ENCODE measurements at places on chromosomes 2 and 18.

- DNase-seq = no peak
These were observed 67.9 kb upstream of the PIK3C3 start for GRCh38 chr18:41887100-41887499.

DNA sequence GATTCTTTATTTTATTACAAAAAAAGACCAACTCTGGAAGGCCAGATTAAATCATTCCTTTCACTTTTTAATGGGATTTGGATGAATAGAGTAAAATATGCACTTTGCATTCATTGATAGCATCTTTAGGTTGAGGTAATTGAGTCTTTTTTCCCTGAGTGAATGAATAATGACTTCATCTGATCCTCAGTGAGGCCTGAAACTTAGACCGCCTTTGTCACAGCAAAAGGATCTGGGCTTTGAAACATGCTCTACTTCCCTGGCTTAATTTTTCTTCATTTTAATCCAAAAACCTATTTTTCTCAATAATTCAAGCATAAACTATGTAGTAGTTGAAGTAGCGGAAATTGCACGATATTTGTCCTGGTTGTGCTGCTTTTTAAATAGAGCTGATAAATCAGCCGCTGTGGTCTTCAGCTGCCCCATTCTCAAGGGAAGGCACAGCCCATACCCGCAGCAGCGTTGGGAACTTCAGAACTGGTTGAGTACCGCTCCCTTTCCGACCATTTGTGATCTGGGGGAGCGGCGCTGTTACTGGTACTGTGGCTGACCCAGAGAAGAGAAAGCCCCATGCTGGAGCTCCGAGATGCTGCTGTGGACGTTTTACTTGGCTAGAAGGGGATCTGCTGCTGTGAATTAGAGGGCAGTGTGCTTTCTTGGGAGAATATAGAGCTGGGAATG, 145.3 kb upstream of the NFATC1 start:
- DNase-seq = no peak

DNA sequence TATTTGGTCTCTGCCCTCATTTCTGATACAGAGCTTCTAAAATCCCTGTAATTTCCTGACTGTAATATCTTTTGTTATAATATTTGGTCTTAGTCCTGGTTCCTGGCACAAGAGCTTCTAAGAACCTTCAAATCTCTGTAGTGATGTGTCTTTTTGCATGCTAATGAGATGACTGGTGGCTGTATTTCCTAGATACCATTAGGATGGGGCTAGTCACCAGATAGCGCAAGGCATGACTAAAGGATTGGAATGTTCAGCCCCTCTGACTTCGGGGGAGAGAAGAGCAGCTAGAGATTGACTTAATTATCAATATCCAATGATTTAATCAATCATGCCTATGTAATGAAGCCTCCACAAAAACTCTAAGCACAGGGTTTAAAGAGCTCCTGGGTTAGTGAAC, 620.8 kb upstream of the ACVR2A start:
- no peak for DNase-seq

GRCh38 chr2:164620873-164621763, at the start of gene GRB14:
Gene GRB14, minus strand, starts transcription at chr2:164621482. Its CDS starts 173 bp downstream, at chr2:164621309.
- DNase-seq = no peak

DNA sequence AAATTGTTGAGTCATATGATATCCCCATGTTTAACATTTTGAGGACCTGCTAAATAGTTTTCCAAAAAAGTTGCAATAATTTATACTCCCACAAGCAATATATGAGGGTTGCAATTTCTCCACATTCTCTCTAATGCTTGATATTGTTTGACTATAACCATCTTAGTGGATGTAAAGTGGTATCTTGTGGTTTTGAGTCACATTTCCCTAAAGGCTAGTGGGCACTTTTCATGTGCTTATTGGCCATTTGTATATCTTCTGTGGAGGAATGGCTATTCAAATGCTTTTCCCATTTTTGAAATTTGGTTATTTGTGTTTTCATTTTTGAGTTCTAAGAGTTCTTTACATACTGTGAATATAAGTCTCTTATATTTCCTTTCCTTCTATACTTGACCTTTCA, 82.7 kb downstream of the SCG2 start:
- DNase-seq = no peak

DNA sequence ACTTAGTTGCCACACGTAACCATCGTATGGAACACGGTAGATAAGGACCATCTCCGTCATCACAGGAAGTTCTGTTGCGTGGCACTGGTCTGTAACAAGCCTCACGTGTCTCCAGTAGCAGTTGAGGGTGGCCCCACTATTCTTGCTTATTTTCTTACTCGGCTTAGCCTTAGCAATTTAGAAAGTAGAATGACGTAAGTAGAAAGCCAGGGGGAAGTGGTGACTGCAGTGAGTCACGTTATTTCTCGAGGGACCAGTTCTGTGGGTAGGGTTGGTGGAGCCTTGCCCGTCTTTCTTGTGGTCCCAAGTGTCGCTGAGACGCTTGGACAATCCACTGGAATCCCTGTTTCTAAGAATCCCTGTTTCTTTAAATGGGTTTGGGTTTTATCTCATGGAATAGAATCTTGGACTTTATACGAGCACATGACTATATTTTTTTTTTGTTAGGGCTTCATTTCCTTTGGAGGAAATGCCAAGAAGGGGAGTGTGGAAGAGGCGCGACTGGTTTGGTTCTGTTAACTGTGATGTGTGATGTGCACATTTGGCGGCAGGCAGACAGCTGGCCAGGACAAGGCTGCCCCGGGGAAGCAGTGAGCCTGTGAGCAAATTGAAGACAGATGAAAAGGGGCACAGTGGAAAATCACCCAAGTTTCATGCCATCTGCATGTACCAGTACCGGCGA, 96.2 kb downstream of the CABLES1 start:
- peak; percentile 79 for DNase-seq

DNA sequence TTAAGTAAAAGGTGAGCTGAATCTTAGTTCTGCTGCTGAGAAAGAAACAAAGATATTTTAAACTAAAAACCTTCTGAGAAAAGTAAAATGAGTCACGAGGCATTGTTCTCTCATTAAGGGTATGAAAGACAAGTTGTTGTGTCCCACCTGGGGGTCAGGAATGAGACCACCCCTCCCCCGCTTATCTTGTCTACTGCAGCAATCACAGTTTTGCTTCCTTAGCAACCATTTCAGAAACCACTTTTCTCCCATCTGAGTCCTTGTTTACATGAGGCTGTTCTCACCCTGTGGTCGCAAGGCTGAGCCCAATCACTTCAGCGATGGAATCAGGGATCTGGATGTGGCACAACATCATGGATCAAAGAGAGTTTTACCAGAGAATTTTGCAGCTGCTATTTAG, 377.6 kb upstream of the NETO1 start:
- no peak for DNase-seq

DNA sequence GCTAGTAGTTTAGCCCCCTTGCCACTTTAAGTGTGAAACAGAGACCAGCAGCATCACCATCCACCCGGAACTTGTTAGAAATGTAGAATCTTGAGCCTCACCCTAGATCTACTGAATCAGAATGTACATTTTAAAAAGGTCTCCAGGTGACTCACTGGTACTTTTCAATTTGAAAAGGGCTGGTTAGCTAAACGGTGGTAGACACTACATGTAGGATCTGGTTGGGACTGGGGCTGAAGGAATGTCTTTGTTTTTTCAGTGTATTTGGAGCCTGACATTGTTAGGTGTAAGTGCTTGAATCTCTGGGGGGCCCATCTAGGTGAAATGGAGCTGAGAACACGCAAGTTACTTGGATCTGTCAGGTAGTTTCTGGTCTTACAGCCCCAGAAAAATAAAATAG, 44.0 kb upstream of the XPO1 start:
- DNase-seq = no peak

DNA sequence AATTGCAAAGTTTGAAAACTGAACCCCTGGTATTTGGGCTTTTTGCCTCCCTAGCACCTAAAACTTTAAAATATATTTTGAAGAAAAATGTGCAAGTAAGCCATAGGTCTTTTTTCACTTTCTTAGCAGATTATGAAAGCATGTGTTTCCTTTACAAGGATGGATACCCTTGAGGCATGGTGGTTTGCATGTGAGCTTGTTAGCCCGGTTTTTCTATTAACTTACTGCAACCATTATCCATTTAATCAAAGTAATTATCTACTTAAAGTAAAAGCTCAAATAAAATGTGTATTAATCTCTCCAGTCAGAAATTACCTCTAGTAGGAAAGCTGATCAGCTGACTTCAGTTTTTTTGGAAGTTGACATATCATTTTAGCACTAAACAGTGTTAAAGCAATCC, 140.6 kb downstream of the EML6 start:
- DNase-seq = no peak

GRCh38 chr18:54765636-54766375, 62.5 kb upstream of the RAB27B start:
- no peak for DNase-seq

- no peak for DNase-seq
These were observed 29.4 kb downstream of the LIPG start for GRCh38 chr18:49591271-49591670.

- DNase-seq = no peak
These were observed 27.5 kb upstream of the ALPP start for GRCh38 chr2:232350804-232351685.

DNA sequence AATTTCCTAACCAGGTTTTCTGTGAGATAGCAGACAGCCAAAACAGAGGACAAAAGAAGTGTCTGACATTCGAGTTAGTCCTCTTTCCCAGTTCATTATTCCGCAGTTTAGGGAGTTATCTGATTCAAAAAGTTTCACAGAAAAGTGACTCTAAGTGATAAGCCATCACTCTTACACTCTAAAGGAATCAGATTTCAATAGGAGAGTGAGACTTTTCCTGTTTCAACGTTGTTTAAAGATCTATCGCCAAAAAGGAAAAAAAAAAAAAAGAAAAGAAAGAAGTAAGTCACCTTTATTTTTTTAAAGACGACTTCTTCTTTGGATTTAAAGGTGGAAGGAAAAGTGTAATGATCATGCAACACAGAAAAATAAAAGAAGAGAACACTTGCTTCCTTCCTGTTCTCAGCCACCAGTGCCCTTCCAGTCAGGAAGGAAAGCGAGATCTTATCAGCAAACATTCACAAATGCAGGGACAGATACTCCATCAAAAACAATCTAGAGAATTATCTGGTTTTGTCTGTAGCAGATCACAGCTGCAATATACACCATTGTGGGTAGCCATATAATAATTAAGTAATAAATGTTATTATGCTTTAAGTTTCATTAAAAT, 49.8 kb downstream of the TFPI start:
- no peak for DNase-seq

- DNase-seq = no peak
These were observed 37.7 kb downstream of the DOCK10 start for GRCh38 chr2:225004597-225004996.

DNA sequence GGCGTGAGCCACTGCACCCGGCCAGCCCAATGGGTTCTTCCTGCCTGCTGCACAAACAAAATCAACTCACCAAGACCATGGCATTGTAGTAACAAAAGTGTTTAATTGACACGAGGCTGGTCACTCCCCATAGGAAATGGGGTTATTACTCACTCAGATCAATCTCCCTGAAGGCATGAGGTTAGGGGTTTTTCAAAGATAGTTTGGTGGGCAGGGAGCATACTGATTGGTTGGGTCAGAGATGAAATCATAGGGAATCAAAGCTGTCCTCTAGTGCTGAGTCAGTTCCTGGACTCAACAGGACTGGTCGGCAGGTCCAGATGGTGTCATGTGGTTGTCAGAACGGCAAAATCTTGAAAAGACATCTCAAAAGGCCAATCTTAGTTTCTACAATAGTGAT, 122.1 kb downstream of the TMEM17 start:
- DNase-seq = no peak

GRCh38 chr2:44200011-44200410, 31.3 kb downstream of the PPM1B start:
- DNase-seq = no peak

DNA sequence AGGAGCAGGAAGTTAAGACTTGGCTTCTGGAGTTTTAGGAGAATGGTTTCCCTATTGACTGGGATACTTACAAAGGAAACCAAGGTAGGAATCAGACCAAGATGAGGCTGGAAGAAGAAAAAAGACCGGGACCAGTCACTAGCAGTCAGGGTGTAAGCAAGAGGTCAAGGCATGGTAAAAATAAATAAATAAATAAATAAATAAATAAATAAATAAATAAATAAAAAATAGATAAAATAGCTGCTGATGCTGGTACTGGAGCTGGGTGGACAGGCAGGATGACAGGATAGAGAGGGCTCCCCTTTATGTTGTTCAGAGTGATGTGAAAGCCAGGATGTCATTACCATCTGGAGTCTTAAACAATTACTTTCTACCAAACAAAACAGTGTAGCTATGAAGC, 89.9 kb downstream of the MYO5B start:
- DNase-seq = no peak

GRCh38 chr2:200307724-200308545, 1.4 kb downstream of the SPATS2L start:
- no peak for DNase-seq
